ENCODE measurements at places on chromosomes 7 and 10.

GRCh38 chr10:55277549-55277948 lies 476.5 kb upstream of the PCDH15 start:
- DNase-seq: no peak

GRCh38 chr10:78575400-78575799 lies 493.4 kb upstream of the ZMIZ1 start:
- DNase-seq: no peak

DNA sequence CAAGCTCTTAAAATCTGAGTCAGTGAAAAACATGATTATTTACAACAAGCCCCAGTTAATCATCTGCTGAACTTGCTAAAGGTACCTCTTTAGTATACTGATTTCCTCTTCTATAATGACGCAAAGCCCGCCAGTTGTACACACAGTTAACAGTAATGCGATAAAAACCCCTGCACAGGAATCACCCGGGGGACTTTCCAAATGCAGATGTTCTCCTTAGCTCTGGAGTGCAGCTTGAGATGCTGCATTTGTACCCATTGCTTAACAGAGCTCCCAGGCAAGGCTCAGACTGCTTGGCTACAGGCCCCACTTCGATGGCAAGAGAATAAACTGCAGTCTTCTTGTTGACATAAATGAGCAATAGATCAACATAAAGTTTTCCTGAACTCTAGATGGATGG lies 279.6 kb upstream of the HGF start:
- no peak for DNase-seq

GRCh38 chr10:52383088-52383487 lies 69.0 kb downstream of the DKK1 start:
- no peak for DNase-seq

- no peak for DNase-seq
Measured at GRCh38 chr7:2761801-2762497, 73.9 kb downstream of the AMZ1 start.

DNA sequence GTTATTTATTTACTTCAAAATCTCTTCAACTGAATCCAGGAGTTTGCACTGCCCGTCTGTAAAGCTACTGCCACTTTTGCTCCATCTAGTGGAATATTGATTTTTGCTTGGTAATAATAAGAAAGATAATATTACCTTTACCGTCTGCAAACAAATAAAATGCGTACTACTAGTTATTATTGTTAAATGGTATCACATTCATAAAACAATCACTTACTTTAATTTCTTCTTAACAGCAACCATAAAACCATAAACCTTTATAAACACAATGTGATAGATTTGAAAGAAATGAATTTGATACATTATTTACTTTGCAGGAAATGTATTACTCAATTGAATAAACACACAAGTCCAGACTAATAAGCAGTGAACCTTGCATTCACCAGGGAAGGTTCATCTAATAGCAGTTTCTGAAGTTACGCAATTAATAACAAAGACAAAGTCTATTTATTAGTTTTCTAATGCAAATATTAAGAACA lies 6.4 kb downstream of the AGMO start:
- peak; percentile 30 for DNase-seq
